ENCODE measurements at places on chromosomes 3 and 15. TPM values are rescaled to one million over a fixed set of nuclear protein-coding genes. Genes with fewer than 3 reads are reported as not detected.

DNA sequence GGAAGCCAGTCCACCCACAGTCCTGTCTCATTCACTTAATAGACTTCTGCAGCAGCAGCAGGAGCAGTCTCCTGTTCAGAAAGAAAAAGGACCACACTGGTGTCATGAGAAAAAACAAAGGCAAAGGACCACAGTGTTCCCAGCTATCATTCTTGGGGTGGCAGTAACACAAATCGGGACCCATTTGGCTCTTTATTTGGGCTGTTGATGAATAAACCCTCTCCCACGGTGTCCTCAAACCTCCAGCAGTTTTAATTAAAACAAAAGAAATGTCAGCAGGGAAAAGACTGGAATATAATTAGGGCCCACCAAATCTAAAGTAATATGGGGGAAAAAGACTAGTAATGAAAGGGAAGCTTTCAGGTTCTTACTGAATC is 210.5 kb upstream of the SLC2A2 start:
- no peak for DNase-seq

DNA sequence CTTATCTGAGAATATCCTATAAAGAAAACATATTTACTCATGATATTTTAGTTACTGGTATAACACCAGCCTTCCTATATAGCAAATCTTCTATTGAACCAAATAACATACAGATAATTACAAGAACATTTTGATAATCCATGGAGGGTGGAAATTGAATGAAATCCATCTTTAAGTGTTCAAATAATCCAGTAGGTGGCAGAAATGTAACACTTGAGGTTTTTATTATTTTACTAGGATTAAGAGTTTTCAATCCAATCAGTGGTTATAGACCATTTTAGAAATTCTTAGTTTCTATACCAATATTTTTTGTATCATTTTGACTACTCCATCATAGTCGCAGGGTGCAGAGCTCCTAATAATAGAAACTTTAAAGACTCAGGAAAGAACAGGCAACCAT is 101.9 kb upstream of the KCNH8 start:
- no peak for DNase-seq

- no peak for DNase-seq
These were observed 1037.6 kb upstream of the NR2F2 start for GRCh38 chr15:95292785-95293450.

The YEATS2 gene
- total RNA-seq: 17.3 TPM

The TICRR gene
- 2.9 TPM for total RNA-seq

DNA sequence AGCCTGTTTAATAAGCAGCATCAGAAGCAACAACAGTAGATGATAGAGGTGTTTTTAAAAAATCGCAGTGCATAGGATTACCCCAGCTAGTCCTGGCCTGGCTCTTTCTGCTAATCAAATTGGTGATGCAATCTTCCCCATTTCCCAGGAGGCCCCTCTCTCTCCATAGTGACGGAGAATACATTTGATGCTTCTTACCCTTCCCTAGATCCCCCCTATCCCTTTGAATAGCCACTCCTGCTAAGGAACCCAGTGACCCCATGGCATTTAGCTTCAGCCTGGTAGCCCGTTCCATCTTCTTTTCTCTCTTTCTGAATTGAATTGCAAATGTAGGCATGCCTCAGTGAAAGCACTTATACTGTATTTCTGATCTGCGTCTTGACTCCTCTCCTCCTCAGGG is 223.6 kb upstream of the GAP43 start:
- DNase-seq: no peak

The GUCA1C gene
- not detected for total RNA-seq

The GMPS gene
- 40.9 TPM for total RNA-seq

DNA sequence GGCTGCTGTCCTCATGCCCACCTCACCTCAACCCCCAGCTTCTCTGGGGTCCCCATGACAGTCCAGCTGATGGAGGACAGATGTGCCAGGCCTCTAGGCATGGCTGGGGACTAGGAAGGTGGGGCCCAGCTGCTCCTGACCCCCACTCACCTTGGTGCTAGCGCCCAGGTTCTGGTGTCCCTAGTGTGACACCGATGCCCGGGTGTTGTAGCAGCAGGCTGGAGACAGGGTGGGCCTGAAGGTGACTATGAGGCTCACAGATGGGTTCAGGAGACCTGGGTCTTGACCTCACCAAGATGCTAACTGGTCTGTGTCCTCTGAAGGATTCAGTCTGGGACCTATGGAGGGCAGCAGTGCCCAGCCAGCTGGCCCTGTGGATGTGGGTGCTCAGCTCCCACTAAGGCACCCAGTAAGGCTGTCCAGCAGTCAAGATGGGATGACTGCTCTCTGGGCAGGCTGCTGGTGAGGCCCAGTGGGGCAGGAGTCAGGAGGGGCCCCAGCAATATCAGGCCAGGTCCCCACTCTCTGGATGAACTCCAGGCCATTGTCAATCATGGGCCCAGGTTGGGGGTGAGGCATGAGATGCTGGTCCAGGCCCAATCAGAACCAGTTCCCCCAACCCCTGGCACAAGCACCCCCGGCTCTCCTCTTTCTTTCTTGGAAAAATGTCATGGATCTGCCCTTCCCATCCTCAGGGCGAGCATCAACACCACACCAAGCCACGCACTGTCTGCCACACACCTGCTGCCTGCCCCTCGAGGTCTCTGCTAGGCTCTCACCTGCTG is 33.0 kb downstream of the ALDH1L1 start:
- DNase-seq: peak; percentile 9

DNA sequence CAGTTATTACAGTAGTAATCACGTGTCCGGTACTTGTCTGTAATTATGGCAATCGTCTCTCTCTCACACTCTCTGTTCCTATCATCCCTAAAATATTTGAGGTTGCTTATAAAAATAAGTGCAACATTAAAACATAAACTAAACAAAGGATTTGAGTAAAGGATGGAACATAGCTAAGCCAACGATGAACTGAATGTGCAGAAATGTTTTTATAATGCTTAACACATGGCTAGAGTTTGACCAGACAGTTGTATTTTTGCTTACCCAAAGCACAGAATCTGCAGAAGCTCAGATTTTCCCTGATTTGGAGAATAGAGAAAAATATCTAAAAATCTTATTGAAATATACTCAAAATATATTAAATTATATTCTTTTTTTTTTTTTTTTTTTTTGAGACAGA is 1030.9 kb downstream of the NAALADL2 start:
- DNase-seq: no peak

DNA sequence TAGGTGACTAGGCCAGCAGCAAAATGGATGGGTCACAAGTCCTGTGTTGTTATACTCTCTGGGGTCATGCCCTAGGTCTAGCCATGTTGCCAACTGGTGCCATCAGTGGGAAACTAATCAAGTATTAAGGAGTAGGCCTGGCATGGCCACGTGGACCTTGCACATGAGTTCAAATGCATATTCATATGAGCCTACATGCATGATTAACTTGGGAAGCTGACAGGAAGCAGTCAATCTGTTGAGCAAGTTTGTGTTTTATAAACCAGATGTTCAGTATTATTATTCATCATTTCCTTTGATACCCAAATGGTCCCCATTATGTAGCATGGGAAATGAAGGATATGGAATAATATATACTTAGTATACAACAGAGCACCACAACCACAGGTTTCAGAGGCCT is 95.0 kb downstream of the LRTM1 start:
- no peak for DNase-seq

- DNase-seq: no peak
These were observed 26.3 kb downstream of the KCNMB3 start for GRCh38 chr3:179224584-179224983.

GRCh38 chr15:52798529-52799101 is 8.5 kb upstream of the ONECUT1 start:
- no peak for DNase-seq

The SERPINI2 gene
- total RNA-seq: not detected

DNA sequence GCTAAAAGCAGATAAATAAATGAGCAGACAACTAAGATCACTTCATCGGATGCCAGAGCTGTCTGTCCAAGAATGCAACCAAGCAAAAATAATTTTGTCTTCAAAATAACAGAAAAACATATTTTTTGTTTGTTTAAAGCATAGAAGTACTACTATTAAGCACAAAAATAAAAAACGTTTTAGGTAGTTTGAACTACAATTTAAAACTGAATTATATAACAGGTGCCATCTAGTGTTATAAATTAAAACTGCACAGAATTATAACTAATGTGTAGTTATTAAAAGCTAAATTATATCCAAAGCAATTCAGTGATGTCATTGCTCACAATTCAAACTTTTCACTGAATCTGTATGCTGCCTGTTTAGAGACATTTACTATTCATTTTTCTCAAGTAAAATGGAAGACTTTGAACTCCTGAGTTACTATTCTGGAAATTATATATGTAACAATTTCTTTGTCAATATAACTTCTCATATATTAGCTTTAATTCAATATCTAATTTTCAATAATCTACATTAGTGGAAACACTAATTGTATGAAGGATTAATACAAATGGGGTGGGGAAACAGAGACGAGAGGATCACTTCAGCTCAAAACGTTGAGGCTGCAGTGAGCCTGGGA is 29.5 kb downstream of the LINS1 start:
- no peak for DNase-seq

DNA sequence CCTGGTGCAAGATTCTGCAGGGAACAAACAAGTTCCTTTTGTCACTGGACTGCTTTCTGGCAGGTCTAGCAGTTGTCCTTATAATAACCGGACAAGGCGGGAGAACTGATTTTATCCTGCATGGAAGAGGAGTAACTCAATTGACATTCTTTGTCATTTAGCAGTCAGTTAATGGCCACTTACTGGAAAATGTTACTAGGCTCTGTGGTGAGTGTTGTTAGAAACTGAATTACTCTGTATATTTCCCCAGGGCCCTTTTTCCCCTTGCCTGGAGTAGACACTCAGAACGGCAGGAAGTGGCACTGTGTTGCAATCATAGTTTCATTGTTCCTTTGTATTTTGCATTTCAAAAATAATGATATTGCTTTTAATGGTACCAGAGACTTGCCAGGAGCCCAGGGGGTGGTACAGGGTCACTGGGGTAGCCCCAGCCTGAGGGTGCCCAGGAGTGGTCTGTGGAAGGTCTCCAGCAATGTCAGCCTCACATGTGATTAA is 318.6 kb upstream of the LRRFIP2 start:
- DNase-seq: no peak

The PCOLCE2 gene
- 1.9 TPM for total RNA-seq

DNA sequence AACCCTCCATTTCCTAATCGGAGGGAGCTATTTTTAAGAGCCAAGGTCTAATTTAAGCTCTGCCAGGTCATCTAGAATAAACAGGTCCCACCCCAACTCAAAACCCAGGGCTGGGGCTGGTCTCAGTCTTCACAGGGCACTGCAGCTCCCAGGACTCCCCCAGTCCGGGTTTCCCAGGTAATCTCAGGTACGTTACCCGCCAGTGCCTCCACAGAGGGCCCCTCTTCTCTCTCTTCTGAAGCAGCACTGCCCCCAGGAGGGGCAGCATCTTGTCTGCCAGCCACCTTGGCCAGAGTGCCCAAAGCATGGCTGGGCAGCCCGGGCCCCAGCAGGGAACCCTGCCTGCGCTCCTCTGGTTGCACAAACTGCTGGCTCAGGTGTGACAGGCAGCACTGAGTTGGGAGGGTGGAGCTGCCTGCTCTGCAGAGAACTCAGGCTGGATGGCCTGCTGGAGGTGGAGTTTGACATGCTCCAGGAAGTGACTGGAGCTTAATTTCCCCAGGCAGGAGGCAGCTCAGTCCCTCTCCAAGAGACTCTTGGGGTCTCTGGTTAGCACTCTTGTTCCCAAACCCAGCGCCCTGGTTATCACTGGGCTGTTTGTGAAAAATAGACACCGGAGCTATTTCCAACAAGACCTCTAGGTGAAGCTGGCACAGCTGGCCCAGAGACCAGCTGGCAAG is at the start of gene PLA2G4F:
Gene PLA2G4F, minus strand, starts transcription at position 394 of the 680 bp plus-strand sequence. Its CDS starts 87 bp downstream, at position 307.
- peak; percentile 81 for DNase-seq
